ENCODE measurements at places on chromosomes 2 and 18. TPM values are rescaled to one million over a fixed set of nuclear protein-coding genes. Genes with fewer than 3 reads are reported as not detected.
A peak's percentile ranks its signal among the peaks of the same experiment; 100 is the strongest.

Gene FKBP1B
- polyA plus RNA-seq: 19.3 TPM

Gene DQX1
- polyA plus RNA-seq: 15.6 TPM

Gene DCC
- 0.04 TPM for polyA plus RNA-seq

Gene FOXD4L1
- polyA plus RNA-seq: not detected

Gene SCN1A
- not detected for polyA plus RNA-seq

Gene UGT1A7
- polyA plus RNA-seq: not detected

Gene SCN7A
- 0.23 TPM for polyA plus RNA-seq

GRCh38 chr2:219045937-219046550 is 4.7 kb upstream of the CFAP65 start:
- no peak overlapping the region for H3K4me3 ChIP-seq
- no peaks in the 10 kb centered on the region for H3K36me3 ChIP-seq
- H3K27me3 ChIP-seq: peaks cover 12% of the 10 kb centered on the region
- DNase-seq: no peak

DNA sequence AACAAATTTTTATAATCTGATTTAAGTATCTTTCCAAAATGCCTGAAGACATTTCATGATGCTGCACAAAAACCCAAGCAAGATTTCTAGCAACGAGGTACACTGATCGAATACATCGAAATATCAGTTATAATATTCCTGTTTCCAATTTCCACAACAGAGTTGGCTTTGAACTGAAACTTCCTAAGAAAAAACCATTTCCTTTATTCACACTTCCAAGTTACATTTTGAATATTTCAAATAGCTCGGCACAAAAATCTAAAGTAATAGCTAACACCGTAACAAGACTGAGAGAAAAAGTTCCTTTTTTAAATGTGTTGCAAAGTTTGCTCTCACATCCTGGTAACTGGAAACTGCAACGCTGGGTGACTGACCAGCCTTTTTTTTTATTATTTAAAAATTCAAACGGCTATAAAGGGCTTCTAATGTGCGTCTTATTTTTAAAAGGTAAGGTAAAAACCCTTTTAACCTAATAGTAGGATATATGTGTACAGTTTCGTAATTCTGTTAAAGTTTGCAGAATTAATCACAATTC is 1.7 kb downstream of the HNRNPLL start:
- H3K4me3 ChIP-seq: peak overlapping the region; percentile 79
- no peaks in the 10 kb centered on the region for H3K27me3 ChIP-seq

DNA sequence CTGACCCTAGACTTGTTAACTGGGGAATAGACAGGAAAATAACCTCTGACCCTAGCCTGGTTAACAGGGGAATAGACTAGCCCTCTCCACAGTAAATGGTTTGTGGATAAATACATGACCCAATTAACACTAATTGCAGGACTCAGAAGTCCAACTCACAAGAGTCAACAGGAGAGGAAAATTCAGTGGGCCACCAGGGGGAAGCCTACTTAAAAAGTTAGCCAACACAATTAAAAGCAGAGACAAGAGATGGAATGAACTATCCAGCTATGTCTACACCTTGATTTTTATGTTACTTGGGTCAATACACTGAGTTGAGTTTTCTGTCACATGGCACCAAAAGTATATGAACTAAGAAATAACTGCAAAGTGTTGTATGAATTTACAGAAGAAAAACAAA is 158.8 kb upstream of the SLC39A10 start:
- DNase-seq: no peak
- no peaks in the 10 kb centered on the region for H3K36me3 ChIP-seq
- H3K4me3 ChIP-seq: no peak overlapping the region

DNA sequence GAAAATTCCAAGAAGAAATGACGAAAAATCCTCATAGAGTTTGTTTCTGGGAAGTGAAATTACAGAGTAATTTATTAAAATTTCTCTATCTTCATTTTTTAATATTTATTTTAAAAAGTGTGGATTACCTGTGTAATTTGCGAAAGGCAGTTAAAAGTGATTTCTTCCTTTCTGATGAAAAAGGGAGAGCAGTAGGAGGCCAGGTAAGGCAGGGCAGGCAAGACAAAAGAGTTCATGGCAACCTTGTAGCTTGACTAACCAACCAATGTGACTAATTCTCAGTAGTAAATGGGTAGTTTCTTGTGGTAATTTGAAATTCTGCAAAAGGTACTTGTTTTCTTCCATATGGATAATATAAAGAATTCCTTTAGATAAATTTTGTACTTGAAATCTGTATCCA is 34.9 kb upstream of the COL5A2 start:
- H3K36me3 ChIP-seq: no peaks in the 10 kb centered on the region
- no peak overlapping the region for H3K27ac ChIP-seq
- no peak overlapping the region for H3K4me3 ChIP-seq
- peaks cover 27% of the 10 kb centered on the region for H3K4me1 ChIP-seq
- DNase-seq: no peak

DNA sequence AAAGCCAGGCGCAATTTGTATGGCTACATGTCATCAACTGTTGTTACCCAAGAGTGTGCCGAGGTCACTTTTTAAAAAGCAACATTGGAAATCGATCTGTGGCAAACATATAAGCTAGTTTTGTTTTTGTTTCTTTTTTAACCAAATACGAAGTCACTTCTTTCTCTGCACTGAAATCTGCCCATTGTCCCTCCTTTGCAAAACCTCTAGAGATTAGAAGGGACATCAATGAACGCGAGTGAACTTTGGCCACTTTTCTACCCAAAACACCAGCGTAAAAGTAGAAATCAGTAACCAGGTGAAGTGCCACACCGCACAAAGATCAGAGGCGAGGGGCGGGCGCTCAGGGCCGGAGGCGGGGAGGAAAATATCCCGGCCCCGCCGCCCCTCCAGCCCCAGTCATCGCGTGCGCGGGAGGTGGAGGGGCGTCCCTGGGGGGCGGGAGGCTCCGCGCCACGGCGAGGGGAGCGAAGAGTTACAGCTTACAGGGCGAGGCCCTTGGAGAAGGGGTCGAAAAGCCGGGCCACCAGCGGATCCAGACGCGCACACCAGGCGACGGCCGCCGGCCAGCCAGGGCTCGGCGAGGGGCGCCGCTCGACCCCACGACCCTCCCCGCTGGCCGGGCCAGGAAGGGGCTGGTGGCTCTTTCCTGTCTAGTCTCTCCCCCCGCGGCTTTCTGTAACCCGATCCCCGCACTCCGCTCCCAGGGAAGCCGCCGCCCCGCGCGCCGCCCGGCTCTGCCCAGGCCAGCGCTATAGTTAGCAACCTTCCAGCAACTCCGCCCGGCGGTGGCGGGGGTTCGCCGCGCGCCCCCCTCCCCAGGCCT is 993 bp downstream of the RBMS1 start:
- peak overlapping the region; percentile 98 for H3K4me3 ChIP-seq
- H3K4me1 ChIP-seq: peaks cover 16% of the 10 kb centered on the region
- no peaks in the 10 kb centered on the region for H3K27me3 ChIP-seq
- no peaks in the 10 kb centered on the region for H3K36me3 ChIP-seq

DNA sequence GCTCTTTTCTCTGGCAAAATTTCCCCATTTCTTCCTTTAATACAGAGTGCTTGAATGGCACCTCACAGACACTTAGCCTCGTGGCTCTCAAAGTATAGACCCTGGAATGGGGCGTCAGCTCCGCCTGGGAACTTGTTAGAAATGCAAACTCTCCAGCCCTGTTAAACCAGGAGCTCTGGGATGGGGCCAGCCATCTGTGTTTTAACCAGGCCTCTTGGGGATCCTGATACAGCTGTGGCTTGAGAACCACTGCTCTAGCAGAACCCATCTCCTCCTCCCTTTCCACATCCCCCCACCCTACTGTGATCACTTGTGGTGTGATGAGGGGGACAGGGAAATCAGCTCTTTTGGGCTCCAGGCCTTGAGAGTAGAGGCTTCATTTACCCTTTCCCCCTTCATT is 15.9 kb downstream of the LTBP1 start:
- H3K4me1 ChIP-seq: peaks cover 22% of the 10 kb centered on the region
- H3K4me3 ChIP-seq: no peak overlapping the region
- H3K36me3 ChIP-seq: no peaks in the 10 kb centered on the region
- H3K27me3 ChIP-seq: no peaks in the 10 kb centered on the region
- H3K27ac ChIP-seq: no peak overlapping the region

DNA sequence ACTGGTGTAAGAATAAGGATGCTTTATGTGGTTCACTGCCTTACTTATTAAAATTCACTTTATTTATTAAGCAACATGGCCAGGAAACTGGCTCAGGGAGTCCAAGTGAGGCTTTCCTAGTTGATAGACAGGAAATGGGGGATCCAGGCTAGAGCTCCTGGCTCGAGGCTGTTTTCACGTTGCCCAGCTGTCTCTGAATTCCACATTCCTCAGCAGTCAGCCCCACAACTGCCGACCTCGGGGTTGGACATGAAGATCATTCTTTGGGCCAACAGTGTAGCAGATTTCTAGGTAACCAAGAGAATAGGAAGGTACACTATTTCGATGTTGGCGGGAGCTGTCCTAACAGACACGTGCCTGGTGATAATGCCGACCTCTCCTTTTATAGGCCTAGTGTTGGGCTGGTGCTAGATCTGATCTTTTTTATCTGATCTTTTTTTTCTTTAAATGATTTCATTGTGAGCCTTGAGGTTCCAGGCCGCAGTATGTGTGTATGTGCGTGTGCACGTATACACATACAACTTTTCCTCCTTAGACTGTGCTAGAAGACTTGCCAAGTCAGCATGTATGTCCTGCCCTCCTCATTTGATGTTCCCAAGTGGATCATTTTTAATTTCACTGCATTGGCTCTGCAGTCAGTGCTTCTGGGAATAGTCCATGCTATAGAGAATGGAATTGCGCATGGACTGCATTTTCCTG is 103.5 kb downstream of the CABLES1 start:
- peaks cover 20% of the 10 kb centered on the region for H3K4me1 ChIP-seq
- no peak for DNase-seq
- no peaks in the 10 kb centered on the region for H3K27me3 ChIP-seq
- H3K4me3 ChIP-seq: no peak overlapping the region

DNA sequence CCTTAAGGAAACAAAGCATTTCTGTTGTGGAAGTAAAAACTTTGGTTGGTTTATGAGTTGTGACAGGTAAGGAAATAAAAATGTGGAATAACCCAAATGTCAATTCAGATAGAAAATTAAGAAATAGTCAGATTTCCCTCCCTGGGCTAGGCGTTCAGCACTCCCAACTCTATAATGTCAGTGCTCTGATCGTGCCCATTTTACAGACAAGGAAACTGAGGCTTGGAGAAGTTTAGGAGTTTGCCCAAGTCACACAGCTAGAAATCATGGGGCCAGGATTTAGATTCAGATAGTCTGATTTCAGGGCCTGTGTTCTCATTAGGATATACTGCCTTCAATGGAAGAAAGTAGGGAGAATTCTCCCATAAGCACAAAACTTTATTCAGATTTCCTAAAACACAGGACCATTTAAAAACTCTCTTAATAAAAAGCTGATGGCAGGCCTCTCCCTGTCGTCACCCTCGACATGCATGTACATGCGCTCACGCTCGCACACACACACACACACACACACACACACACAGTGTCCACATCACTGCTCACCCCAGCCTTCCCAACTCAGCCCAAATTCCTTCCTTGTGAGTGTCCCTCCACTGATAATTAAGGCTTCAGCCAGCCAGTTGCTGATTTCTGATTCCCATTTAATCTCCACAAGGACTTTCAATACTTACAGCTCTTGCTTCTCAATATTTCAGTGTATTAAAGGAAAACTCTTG is 49.1 kb upstream of the SLC14A2 start:
- H3K4me3 ChIP-seq: no peak overlapping the region
- H3K27ac ChIP-seq: peak overlapping the region; percentile 36
- H3K27me3 ChIP-seq: no peaks in the 10 kb centered on the region

GRCh38 chr2:165648801-165649200 is 145.2 kb downstream of the GALNT3 start:
- no peaks in the 10 kb centered on the region for H3K4me1 ChIP-seq
- H3K4me3 ChIP-seq: no peak overlapping the region
- H3K27ac ChIP-seq: no peak overlapping the region
- H3K27me3 ChIP-seq: no peaks in the 10 kb centered on the region

- no peak overlapping the region for H3K4me3 ChIP-seq
- H3K4me1 ChIP-seq: no peaks in the 10 kb centered on the region
- no peak overlapping the region for H3K27ac ChIP-seq
- H3K36me3 ChIP-seq: no peaks in the 10 kb centered on the region
- DNase-seq: peak; percentile 78
Observed at GRCh38 chr18:35143622-35144596, 96.9 kb upstream of the ZNF397 start.

- no peaks in the 10 kb centered on the region for H3K36me3 ChIP-seq
- H3K27me3 ChIP-seq: no peaks in the 10 kb centered on the region
- H3K4me1 ChIP-seq: peaks cover 32% of the 10 kb centered on the region
- DNase-seq: no peak
- no peak overlapping the region for H3K27ac ChIP-seq
Observed at GRCh38 chr2:210000464-210001324, 1.7 kb upstream of the RPE start.

GRCh38 chr2:80489717-80490116 is 185.2 kb upstream of the LRRTM1 start:
- no peak overlapping the region for H3K27ac ChIP-seq
- H3K4me1 ChIP-seq: no peaks in the 10 kb centered on the region
- H3K27me3 ChIP-seq: no peaks in the 10 kb centered on the region
- no peak overlapping the region for H3K4me3 ChIP-seq
- no peaks in the 10 kb centered on the region for H3K36me3 ChIP-seq
- DNase-seq: no peak

- no peak for DNase-seq
- H3K27ac ChIP-seq: no peak overlapping the region
- H3K4me3 ChIP-seq: no peak overlapping the region
- no peaks in the 10 kb centered on the region for H3K36me3 ChIP-seq
Observed at GRCh38 chr2:27940090-27940671, 49.7 kb downstream of the BABAM2 start.

GRCh38 chr2:10186868-10187535 is 64.5 kb downstream of the RRM2 start:
- no peaks in the 10 kb centered on the region for H3K36me3 ChIP-seq
- no peaks in the 10 kb centered on the region for H3K4me1 ChIP-seq
- H3K27ac ChIP-seq: no peak overlapping the region
- no peaks in the 10 kb centered on the region for H3K27me3 ChIP-seq
- DNase-seq: no peak
- no peak overlapping the region for H3K4me3 ChIP-seq

GRCh38 chr2:162061021-162061420 is 13.0 kb downstream of the DPP4 start:
- no peak for DNase-seq
- no peaks in the 10 kb centered on the region for H3K27me3 ChIP-seq
- no peak overlapping the region for H3K27ac ChIP-seq
- no peak overlapping the region for H3K4me3 ChIP-seq
- no peaks in the 10 kb centered on the region for H3K36me3 ChIP-seq
- H3K4me1 ChIP-seq: peaks cover 6% of the 10 kb centered on the region

DNA sequence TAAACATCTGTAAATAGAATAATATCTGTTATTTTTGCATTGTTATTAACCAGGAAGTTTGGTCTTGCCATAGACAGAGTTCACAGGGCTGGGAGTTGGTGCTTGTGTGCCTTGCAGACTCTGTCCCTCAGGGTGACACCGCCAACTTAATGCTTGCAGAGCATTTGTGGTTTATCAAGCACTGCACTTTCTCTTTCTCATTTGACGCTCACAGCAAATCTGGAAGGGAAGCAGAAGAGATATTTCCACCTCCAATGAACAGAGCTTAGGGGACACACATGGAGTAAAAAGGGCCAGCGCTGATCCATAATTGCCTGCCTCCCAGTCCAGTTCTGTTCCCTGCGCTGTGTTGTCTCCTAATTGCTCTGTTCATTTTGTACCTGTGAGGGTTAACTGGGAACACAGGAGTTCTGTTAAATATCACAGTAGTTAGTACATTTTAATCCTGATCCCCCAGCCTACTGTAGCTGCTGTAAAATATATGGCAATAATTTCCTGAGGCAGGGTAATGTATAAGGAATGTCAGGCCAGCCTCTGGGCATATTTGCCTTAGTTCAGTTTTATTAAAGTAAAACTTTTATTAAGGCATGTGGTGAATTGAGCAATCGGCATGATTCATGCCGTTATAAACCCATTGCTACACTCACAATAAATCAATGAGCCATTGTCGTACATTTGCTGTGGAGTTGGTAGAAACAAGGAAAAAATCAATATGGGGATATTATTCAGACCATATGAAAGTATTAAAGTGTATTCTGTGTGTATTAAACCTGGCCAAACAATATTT is 182.5 kb upstream of the OSR1 start:
- peak overlapping the region; percentile 36 for H3K27ac ChIP-seq
- no peaks in the 10 kb centered on the region for H3K36me3 ChIP-seq
- no peak for DNase-seq

Measured in sigmoid colon (tissue), 7 donors.